Stimulated activated CD8-positive, alpha-beta memory T cell treated with anti-CD3 and anti-CD28 coated beads, Interleukin-7, amount 100 ng/mL, for 1 hour (primary cell): ENCODE measurements at places on chromosomes 11 and 22.

- DNase-seq = no peak
These were observed 10.5 kb downstream of the COMMD9 start for GRCh38 chr11:36278531-36279282.

GRCh38 chr22:37283393-37283937 is 1.2 kb downstream of the CYTH4 start:
- peak; percentile 31 for DNase-seq

DNA sequence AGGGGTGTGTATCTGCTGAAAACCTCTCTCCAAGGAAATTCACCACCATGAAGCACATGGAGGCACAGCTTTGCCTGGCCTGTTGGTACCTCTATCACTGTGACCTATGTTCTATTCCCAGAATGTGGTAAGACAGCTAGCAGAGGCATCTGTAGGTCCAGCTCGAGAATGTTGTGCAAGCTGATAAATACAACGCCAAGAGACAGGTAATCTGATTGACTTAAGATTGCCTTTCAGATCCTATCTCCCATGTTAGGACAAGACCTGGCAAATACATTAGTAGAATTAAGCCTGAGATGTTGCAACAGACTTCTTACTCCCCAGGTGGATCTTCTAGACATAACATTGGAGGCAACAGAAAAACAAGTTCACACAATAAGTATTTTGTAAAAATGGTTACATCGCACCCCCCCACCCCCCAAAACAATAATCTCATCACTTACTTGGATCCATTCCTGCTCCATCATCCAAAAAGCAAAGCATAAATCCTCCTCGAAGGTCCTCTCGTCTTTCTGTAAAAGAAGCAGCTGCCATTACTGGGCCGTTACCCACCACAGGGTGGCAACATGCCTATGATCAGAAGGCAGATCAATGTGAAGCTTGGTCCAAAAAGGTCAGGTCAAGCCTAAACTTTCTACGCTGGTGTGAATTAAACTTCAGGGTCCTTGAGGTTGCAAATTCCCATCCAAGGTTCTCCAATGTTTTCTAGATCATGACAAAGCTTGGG is 18.5 kb downstream of the MORC2 start:
- no peak for DNase-seq

DNA sequence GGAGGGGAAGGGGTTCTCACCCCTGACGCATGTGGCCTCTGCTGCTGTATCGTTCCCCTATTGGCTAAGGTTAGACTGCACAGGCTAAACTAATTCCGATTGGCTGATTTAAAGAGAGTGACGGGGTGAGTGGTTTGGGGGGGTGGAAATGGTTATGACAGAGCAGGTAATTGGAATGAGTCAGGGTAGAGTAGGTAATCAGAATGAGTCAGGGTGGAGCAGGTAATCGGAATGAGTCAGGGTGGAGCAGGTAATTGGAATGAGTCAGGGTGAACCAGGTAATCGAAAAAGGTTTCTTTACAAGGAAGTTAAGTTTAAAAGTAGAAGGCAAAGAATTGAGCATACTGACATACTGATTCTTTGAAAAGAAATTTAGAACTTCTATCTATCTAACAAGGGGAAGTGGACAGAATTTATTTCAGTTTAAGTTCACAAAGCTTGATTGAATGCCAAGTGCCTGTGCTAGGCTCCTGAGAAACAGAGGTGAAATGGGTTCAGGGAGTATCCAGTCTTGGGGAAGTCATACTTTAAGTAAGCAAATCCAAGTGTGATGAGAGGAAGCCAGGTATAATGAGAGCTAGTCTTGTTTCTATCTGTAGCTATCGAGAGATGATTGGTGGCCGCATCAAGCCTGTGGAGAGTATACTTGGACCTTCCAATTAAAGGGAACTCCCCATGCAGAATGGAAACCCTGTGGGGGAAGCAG is 58.0 kb downstream of the C11orf91 start:
- DNase-seq = no peak

DNA sequence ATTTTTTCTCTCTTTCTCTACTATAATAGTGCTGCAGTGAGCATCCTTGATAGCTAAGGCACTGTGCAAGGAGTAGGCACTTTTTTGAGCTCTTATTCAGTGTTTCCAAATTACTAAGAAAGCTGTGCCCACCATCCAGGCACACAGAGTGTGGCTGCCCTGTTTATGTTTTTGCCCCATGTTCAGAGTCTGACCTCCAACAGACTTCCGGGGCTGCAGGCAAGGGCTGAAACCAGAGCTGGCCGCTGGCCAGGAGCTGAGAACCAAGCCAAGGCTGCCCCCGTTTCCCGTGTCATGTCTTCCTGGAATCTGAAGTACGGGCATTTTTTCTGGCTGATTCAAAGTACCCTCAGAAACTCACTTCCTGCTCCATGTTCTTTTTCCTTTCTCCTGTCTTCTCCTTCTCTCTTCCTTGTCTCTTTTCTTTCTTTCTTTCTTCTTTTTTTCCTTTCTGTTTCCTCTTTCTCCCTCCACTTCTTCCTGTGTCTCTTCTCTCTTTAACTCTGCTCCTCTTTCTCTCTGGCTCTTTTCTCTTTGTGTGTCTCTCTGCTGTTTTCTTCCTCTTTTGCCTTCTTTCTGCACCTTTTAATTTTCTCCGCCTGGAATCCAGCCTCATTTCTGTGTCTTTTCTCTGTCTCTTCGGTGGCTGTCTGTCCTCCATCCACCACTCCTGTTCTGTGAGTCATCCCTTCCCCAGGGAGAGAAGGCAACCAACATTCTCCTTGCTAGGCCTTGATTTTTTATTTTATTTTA is 17.0 kb upstream of the KCTD14 start:
- DNase-seq = no peak

GRCh38 chr11:116808262-116809175 is 14.6 kb downstream of the APOA4 start:
- DNase-seq = no peak

DNA sequence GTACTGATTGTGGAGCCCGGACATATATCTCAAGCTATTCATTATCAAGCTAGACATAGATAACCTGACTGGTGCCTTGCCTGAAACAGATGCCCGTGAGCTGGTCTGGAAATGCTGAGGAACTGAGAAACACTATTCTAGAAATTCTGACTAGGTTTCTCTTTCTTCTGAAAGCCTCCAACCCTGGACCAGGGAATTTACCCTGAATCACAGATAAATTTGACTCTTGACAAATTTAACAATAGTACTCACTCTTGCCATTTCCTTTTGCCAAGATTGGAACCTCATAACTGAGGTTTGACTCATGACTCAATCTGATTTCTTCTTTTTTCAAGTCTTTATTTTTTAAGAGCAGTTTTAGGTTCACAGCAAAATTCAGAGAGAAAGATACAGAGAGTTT is 189.6 kb upstream of the SYN3 start:
- DNase-seq = no peak

DNA sequence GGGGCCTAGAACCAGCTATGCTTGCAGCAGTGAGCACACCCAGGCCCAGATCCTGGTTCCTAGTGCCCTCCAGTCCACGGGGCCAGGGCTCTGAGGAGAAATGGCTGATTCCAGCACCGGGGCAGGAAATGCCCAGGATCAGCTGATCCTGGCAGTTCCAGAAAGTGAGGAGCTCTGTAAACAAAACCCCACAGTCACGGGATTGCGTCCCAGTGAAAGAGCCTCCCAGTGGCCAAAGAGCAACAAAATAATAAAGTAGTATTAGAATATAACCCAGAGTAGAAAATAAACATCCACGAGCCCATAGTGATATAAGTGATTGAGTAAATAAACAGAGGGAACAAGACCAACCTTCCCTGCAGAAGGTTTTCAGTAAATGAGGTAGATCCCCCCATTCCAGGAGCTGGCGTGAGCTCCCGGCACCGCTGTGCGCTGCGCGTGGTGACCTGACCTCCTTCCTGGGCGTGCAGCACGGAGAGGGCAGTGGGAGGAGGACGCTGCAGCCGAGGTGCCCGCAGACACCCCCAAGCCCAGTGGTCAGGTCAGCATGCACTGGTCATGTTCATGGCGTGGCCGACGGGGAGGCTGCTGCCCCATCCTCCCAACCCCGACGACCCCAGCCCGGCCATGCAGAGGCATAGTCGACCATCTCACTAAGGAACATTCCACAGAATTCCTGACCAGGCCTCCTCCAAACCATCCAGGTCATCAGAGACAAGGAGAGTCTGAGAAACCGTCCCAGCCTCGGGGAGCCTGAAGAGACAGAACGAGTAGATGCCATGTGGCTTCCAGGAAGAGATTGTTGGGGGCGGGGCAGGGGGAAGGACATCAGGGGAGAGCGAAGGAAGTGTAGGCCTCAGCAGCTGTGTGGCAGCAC is 19.8 kb downstream of the PTDSS2 start:
- DNase-seq = no peak
